ENCODE measurements at places on chromosomes 5 and 9.

GRCh38 chr5:87541033-87541432, 128.3 kb upstream of the CCNH start:
- peak; percentile 55 for DNase-seq

DNA sequence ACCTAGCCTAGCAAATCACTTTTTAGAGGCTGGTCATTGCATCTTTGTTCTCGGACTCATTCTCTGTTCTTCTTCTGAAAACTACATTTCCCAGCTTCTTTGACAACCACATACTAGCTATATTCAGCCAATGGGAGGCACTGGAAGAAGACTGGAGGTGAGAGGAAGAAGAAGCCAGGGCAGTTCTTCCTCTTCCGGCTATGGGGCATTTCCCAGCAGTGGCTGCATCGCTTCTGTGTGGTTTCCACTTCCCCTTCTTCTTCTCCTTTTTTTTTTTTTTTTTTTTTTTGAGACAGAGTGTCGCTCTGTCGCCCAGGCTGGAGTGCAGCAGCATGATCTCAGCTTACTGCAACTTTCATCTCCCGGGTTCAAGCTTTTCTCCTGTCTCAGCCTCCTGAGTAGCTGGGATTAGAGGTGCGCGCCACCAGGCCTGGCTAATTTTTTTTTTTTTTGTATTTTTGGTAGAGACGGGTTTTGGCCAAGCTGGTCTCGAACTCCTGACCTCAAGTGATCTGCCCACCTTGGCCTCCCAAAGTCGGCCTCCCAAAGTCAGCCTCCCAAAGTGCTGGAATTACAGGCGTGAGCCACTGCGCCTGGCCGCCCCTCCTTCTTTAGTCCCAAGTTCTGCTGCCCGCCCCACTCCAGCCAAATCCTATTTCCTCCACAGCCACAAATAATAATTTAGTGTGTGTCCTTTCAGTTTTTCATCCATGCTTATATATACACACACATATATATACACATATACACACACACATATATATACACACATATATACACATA, 6.9 kb upstream of the UBAP1 start:
- DNase-seq: no peak

DNA sequence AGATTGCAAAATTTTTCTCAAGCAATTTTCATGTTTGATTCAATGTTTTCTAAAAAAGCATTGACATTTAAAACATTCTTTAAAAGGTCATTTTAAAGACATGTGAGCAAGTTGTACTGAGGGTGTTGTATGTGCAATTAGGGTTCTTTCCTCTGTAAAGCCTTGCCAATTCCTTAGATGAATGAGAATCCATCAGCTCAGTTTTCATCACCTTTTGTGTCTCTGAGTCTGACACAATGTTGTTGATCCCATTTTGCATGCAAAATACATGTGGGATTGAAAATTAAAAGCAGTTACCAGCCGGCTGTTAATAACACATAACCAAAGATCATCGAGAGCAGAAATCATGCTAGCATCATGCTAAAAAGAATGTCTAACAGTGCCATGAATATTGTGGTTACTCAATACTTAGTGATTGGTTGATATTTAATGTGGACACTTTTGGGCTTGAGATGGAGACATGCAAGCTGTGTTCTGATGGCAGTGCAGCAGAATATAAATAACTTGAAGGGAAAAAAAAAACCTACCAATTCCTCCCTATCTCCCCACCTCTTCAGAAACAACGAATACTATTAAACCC, 57.7 kb downstream of the FGF10 start:
- DNase-seq: no peak

DNA sequence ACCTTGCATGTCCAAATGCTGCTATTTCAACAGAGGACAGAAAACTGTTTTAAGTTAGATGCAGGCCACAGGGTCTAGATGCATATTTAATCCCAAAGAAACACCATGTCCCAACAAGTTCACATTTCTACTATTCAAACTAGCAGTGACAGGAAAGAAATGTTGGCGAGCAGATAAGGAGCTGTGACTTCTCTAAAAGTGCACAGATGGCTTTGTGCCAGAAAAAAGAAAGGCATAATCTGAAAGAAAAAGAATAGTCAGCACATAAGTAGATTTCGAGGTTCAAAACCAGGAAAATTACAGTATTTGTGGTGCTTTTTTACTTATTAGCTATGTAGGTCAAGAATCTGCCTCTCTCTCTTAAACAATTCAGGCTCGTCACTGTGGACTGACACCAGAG, 178.3 kb downstream of the DNAH5 start:
- no peak for DNase-seq

GRCh38 chr9:20043035-20043434, 254.2 kb upstream of the SLC24A2 start:
- DNase-seq: no peak

GRCh38 chr5:92917044-92917443, 664.0 kb downstream of the NR2F1-AS1 start:
- no peak for DNase-seq

DNA sequence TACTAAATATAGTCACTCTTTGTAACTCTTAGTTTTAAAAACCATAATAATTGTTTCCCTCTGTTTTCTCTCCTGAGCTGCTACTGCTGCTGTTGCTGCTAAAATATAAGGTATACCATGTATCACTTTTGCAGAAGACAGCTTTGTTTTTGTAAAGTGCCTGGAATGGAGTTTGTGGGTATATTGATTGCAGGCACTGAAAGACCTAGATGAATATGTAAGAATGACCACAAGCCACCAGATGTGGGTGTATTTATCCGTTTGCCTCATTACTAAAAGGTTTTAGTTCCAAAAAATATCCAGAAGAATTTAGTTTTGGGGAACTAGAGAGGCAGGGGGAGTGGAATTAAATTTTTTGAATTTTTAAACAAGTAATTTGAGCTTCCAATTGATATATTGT, 151.1 kb upstream of the CDKN2B start:
- no peak for DNase-seq

DNA sequence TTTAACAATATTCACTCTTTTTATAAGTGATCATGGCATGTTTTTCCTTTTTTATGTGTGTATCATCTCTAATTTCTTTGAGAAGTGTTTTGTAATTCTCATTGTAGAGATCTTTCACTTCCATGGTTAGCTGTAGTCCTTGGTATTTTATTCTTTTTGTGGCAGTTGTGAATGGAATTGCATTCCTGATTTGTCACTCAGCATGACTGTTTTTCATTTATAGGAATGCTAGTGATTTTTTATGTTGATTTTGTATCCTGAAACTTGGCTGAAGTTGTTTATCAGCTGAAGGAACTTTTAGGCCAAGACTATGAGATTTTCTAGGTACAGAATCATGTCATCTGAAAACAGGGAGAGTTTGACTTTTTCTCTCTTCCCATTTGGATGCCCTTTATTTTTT, 13.1 kb upstream of the SPINK13 start:
- no peak for DNase-seq

- DNase-seq: no peak
These were observed 5.6 kb upstream of the HMGCR start for GRCh38 chr5:75331095-75332090.

DNA sequence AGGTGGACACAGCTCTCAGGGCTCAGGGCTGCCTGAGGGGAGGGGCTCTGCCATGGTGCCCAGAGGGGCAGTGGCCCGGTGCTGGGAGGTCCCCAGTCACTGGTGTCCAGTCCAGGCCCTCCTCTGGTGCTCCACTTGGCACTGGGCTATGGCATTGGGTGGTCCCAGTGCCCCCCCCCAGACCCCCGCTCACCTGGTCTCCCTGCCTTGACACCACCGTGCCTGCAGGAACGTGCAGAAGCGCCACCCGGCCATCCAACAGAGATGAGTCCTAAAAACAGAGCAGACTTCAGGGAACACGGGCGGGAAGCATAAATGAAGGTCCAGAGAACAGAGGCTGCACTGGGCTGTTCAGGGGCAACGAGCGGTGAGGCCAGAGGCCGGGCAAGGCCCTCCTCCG, 42.3 kb upstream of the NSMF start:
- no peak for DNase-seq

DNA sequence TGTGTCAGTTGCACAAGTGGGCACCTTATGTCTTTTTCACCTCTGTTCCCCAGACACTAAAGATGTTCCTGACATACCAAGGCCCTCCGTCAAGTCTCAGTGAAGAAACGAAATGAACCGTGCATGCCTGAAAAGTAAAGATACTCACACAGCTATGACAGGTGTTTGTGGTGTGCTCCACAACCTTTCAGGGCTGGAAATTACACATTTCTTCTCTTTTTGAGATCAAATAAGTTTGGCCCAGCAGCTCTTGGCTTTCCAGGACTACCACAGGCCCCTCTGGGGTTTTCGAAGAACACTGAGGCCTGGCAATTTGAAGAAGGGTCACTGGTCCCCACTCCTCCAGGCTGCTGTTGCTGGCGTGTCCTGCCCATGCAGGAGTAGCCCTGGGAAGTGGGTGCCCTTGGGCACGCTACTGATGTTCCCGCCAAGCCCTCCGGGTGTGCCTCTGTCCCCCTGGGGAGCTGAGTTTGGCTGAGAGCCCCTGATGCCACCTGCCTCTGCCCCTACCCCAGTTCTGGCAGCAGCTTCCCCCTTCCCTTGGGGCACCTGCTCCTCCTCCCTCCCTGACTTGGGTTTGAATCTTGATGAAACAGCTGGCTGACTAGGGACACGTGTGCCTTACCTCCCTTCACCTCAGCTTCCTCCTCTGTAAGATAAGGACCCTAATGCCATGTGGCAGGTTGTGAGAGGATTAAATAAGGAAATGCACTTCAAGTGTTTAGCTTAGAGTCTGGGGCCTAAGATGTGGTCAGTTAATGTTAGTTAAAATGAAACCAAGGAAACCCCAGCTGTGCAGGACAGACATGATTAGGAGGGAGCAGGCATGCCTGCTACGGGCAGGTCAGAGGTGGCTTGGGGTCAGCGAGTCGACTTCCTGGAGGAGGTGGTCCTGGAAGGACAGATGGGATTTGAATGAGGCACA, 49.1 kb upstream of the GADD45G start:
- DNase-seq: no peak

DNA sequence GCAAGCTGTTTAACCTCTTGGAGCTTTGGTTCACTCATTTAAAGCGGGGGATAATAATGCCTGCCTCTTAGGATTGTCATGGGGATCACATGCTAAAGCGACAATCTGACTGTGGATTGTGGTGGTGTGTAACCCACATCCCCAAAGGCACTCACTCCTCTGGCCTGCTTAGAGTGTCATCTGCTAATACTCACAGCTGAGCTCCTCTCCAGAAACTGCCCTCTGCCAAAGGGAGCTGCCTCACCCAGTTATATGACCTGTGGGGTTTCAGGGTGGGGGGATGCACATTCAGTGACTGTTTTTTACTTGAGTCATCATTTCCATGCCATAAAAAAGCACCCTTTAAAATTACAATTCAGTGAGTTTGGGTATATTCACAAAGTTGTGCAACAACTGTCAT, 110.0 kb upstream of the SPOCK1 start:
- DNase-seq: no peak

DNA sequence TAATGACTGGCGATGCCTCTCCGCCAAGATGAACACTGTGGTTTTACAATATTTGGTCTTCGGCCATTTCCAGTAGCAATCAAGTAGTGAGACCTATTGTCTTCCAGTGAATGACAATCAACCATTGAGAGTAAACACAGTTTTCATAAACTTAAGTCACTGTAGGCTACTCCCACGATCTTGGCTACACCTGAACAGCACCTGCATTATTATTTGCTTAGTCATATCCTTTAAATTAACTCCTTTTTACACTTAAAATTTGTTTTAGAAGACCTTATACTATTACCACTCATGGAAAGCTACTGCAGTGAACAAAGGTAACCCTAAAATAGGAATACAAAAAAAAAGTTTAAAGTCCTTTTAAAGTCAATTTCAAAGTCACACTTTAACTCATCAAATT, 58.2 kb downstream of the ZNF354C start:
- DNase-seq: peak; percentile 1

DNA sequence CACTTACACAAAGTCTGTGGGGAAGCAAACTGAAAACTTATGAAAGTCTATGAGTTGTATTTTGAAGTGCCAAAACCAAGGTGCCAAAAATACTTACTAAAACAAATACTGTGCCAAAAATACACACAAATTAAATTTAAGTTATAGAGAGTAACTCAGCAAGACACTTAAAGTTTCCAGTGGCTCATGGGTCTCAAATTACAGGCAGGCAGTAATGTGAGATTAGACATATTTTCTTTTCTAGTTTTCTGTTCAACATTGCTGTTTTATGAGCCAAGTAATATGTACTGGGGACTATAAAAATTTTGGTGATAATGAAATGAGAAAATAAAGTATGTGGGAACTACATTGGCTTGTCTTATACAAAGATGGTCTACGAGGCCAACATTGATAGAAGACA, 172.2 kb upstream of the SNX2 start:
- no peak for DNase-seq

- no peak for DNase-seq
These were observed 65.1 kb upstream of the SPINK5 start for GRCh38 chr5:147998704-147999103.

- no peak for DNase-seq
These were observed 19.6 kb downstream of the LPCAT1 start for GRCh38 chr5:1504069-1504595.

Measured in colonic mucosa (tissue), 4 donors.